Activated T-cell treated with anti-CD3 and anti-CD28 coated beads, Interleukin-2, amount 50 U/mL, for 72 hours (primary cell): ENCODE measurements at places on chromosomes 11 and 22. TPM values are rescaled to one million over a fixed set of nuclear protein-coding genes. Genes with fewer than 3 reads are reported as not detected.
A peak's percentile ranks its signal among the peaks of the same experiment; 100 is the strongest.

DNA sequence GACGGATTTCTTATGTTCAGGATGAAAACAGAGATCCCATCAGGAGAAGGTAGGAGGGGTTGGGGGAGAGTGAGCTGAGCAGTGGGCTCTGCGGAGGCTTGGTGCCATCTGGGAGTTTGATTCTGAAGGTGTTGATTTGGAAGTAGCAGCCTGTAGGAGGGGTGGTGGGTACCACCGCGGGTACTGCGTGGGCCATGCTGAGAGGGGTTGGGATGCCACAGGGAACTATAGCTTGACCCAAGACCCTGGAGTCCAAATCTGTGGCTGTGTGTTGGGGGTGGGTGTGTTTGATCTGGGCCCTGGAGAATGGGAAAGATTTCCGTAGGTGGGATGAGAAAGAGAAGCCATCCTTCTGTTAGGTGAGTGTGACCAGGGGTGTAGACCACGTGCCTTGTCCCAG, 5.0 kb downstream of the INCENP start:
- DNase-seq = no peak

- no peak for DNase-seq
These were observed 47.6 kb upstream of the MYO18B start for GRCh38 chr22:25694196-25694907.

DNA sequence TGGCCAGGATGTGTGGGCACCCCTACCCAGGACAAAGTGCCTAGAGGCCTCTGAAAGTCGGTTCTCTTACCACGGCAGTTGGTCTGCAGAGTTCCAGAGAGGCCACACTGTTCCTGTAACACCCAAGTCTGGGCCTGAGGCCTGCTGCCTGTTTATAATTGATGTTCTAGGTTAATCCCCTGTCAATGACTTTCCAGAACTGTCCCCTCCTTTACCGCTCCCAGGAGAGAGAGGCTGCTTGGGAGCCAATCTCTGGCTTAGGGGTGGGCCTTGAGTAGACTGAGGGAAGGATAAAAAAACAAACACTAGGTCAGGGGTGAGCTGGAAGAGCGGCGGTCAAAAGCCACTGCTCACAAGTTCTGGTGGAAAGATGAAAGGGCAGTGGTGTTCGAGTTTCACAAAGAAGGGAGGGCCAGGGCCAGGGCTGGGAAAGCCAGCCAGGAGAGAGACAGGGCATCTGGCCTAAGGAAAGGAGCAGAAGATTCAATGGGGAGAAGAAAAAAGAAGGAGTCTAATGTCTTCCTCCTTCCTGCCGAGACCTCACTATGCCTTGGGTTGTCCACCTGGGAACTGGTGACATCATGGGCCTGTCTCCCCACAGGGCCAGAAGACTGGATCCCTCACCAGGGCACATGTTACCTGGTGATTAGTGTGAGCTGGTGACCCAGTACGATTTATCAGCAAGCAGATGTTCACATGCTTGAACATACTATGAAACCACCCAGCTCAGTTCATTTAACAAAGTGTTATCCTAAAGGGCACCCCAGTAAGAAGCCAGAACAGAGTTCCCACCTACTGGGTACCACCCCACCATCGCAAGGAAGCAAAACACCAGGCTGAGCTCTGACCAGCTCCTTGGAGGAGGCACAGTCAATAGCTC, 50.2 kb downstream of the PC start:
- DNase-seq = no peak

GRCh38 chr11:133064152-133064877, 468.0 kb downstream of the OPCML start:
- DNase-seq = peak; percentile 13

- DNase-seq = no peak
These were observed 91.8 kb upstream of the CD44 start for GRCh38 chr11:35047179-35047578.

DNA sequence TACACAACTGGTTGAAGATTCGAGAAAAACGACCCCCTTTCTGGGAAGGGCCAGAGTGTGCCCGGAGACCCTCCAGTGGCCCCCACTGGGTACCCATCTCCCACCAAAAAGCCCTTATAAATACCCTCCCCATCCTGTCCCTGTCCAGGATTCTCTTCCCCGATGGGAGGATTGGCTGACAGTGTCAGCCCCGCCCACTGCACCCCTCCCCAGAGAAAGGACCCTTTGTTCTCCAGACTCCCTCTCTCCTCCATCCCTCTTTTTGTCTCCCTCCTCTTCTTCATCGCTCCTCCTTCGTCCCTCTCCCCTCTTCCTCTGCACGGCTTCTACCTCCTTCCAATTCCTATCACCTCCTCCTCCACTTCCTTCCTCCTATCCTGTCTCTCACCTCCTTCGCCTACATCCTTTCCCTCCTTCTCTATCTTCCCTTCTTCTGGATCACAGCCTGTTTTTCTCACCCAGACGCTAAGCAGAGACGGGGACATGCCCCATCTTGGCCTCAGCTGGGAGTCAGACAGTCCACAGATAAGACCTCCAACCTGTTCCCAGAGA, 13.3 kb upstream of the MEN1 start:
- no peak for DNase-seq

DNA sequence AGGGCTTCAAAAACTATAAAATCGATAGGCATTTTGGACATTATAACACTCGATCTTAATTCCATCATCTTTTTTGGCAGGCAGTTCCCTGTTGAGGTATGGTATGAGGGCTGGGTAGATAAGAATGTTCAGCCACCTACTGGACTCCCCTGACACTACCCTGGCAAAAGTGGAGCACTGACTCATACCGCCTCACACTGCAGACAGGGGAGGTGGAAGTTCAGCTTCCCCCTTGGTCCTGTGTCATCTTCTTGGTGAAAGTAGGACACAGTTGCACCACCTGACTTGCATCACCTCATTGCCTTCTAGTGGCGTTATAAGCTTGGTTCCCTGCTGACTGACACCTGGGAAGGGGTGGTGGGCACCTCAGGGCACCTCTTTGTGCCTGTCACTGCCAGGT, 30.4 kb downstream of the PAAF1 start:
- DNase-seq = no peak

DNA sequence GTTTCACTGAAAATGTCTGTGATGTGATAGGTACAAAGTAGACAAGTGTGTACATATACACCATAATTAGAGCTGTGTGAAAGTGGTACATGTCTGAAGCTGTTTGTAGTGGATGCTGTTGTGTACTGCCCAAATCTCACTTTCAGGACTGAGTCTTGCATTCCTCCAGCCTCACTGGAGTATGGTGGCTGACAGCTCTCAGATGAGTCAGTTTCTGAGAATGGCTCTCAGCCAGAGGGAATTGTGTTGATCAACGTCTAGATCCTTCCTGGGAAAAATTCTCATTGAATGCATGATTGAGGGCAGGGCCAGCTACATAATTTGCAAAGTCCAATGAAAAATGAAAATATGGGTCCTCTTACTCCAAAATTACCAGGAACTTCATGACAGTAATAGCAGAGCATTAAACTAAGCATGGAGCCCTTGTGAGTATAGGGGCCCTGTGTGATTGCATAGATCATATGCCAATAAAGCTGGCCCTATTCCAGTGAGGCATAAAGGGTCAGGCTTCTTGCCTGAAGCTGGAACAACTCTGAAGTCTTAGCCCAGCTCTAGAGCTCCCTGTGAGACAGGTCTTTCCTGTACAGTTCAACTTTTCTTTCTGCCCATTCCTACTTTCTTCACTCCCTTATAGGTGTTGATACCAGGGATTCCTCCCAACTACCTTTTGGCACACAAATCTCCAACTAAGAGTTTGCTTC, 10.8 kb upstream of the CYP2R1 start:
- no peak for DNase-seq

C11orf21 gene
- 16.6 TPM for total RNA-seq

RAB39A gene
- not detected for total RNA-seq
